ENCODE measurements at places on chromosomes 13 and 19.

DNA sequence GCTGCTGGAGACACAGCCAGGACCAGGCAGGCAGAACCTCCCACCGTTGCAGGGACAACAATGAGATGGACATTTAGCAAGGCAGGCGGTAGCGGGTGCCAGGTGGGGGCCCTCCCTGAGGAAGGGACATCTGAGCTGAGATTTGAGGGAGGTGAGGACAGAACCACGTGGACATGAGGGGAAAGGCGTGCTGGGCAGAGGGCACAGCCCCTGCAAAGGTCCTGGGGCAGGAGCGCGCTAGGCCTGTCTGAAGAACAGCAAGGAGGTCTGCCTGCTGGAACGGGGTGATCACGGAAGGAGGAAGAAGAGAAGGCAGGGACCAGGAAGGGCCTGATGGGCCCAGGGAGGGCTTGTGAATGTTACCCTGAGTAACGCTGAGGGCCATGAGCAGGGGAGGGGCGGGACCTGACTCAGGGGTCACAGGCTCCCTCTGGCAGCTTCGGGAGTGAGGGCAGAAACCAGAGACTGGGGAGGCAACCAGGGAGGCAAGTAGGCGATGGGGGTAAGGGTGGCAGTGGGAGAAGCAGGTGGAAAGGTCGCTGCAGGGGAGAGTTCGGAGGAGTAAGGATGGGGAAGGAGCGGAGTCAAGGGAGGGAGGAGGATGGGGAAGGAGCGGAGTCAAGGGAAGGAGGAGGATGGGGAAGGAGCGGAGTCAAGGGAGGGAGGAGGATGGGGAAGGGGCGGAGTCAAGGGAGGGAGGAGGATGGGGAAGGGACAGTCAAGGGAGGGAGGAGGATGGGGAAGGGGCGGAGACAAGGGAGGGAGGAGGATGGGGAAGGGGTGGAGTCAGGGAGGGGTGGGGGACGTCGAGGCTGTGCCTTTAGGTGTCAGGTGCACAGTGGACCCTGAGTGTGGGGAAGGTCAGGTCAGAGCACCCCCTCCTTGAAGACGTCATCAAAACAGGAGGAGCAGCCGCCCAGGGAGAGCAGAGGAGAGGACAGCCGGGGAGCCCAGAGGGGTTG is 15.7 kb upstream of the B3GNT3 start:
- peak; percentile 96 for DNase-seq

DNA sequence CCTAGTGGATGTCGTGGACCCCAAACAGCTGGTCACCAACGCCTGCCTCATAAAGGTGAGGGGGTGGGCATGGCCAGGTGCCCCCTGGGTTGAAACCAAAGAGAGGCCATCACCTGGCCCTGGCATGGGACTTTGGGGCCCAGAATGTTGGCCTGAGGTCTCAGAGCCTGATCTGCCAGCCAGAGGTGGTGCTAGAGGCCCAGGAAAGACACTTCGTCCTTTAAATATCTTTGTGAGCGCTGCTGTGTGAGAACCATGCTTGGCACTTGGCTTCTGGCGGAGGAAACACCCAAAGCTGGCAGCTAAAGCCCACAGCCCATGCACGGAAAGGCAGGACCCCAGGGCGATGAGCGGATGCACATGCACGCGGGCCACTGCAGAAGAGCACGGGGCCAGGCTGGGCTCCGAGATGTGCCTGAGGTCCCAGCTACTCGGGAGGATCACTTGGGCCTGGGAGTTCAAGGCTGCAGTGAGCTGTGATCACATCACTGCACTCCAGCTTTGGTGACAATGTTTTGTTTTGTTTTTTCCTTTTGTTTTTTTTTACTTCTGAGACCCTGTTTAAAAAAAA is 4.3 kb upstream of the ADM5 start:
- peak; percentile 51 for DNase-seq

GRCh38 chr19:4185413-4186086 is 3.1 kb downstream of the ANKRD24 start:
- no peak for DNase-seq

DNA sequence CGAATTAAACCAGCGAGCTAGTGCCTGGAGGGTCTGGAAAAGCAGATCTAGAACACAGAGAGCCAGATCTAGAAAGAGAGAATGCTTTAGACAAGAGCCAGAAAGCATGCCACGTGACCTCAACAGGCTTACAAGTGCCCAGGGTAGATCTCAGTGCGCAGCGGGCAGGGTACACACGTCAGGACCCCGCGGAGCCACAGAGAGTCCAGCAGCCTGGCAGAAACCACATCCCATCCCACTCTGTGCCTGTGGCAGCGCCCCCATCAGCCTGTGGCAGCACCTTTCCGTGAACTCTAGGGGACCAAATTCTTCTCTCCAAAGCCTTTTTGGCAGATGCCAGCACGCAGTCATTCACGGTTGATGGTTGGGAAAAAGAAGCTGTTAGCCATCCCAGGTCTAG is 5.9 kb downstream of the ARHGEF1 start:
- DNase-seq: no peak

DNA sequence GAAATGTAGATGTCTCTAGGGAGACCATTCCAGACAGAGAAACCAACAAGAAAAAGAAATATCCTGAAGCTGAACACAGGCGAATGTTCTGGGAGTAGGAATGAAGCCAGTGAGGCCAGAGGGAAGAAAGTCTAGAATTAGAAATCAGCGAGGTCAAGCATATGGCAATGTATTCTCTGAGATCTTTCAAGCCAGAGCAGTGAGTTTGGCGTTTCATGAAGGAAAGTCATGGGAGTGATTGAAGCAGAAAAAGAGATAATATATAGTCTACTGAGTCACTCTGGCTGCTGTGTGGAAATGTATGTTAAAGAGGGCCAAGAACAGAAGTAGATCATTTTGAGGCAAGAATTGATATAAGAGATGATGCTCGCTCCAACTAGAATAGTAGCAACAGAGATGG is 576.0 kb downstream of the PCDH17 start:
- no peak for DNase-seq

GRCh38 chr13:76942363-76942762 is 5.9 kb upstream of the ACOD1 start:
- no peak for DNase-seq

DNA sequence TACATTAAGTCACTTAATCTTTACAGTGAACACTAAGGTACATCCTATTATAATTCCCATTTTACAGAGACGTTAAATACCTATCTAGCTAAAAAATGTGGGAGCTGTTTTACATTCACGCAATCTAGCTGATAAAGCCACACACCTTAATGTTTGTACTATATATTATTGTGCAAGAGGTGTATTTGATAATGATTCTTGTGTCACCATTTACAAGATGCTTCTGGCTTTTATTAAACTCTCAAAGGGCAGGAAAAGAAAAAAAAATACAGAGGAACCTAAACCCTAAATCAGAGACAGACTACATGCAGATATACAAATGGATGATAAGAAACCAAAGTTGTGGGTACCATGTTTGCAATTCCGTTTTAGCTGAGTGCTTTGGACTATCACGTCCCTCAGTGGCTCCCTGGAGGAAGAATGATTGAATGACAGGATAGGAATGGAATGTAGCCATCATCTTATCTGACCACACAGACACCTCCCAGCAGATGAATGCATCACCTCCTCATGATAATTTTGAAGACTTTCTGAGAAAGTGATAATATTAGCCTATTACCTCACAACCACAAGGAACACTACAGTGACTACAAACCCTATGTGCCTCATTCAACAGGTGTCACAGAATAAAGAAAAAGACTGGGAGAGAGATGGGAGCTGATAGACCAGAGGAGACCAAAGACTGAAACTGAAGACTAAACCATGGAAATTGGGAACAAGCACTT is 230.5 kb upstream of the SERP2 start:
- no peak for DNase-seq

DNA sequence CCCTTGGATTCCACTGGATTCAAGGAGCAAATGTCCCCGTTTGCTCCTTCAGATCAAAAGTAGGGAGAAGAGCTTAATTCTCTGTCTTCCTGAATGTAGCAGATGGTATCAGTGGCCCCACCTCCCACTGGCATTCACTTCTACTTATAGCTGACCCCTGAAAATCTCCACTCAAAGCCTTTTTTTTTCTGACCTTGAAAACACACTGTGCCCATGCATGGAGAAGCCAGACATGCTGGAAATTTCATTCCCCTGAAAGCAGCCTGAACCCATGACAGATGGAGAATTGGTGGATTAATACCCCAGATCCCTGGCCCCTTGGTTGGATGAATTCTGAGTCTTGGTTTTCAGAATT is 76.6 kb upstream of the UBAC2 start:
- DNase-seq: no peak

DNA sequence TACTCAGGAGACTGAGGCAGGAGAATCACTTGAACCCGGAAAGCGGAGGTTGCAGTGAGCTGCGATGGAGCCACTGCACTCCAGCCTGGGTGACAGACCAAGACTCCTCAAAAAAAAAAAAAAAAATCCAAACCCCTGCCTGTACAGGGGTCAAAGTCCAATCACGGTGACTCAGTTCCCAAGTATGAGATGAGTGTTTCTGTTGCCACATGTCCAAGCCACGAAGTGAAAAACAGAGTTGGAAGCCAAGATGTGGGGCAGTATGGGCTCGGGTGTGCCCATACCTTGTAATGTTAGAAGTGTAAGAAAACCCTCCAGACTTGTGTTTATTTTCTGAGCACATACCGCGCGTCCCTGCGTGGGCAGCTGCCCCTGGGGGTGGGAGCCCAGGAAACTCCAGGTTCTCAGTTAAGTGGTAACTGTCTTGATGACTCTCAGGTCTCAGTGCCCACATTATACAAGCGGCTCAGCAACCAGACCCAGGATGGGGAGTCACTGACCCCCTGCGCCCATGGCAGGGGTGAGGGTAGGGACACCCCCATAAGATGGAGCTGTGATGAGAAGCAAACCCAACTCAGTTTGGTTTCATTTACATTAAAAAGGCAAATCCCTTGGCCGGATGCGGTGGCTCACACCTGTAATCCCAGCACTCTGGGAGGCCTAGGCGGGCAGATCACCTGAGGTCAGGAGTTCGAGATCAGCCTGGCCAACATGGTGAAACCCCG is 1.2 kb upstream of the GPX4 start:
- DNase-seq: no peak

GRCh38 chr13:102487330-102487729 is 85.5 kb upstream of the FGF14 start:
- DNase-seq: no peak

- DNase-seq: no peak
Measured at GRCh38 chr19:33486936-33487811, 34.4 kb downstream of the PEPD start.

- DNase-seq: peak; percentile 91
Measured at GRCh38 chr19:43699506-43700394, 16.1 kb upstream of the IRGC start.

DNA sequence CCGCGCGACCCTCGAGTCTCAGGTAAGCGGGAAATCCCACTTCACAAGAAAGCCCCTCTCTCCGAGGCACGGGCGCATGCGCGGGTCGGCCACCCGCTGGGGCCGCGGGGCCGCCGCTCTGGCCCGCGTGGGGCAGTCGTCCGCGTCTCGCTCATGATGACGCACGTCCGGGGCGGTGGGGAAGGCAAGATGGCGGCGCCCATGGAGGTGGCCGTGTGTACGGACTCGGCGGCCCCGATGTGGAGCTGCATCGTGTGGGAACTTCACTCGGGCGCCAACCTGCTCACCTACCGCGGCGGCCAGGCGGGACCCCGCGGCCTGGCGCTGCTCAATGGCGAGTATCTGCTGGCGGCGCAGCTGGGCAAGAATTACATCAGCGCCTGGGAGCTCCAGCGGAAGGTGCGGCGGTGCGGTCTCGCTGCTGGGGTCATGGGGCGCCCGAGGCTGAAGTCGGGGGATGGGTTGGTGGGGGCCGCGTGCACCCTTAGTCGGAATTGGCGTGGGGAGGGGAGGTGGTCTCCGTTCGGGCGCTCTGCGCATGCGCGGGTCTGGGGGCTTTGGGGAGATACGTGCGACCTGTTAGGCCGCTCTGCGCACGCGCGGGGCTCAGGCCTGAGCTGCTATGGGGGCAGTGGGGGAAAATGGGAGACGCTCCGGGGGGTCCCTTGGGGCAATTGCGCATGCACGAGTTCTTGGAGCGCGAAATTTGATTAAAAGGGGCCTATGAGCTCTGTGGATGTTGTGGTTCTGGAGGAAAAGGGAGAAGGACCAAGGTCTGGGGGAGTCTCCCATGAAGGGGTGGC is at the start of gene WDR18:
Gene WDR18 (plus strand): TSS at position 181 of the 803 bp plus-strand sequence. CDS start 9 bp downstream, at position 190.
- peak; percentile 99 for DNase-seq

DNA sequence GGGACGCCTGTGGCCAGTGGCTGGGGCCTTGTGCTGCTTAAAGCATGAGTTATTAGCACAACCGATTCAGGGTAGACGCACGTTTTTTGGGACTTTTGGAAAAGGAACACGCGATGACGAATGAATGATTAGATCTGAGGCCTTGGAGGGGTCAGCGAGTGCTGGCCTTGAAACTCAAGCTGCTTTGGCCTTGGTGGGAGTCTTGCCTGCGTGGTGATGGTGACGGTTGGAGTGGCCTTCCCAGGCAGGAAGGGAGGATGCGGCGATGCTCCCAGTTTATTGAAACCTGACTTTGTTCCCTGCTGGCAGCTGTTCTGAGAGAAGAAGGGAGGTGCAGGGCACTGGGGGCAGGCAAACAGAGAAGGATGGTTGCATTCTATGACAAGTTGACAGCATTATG is 63.1 kb upstream of the RNF113B start:
- no peak for DNase-seq

- peak; percentile 86 for DNase-seq
Measured at GRCh38 chr19:14433554-14434501, 722 bp downstream of the PKN1 start.

DNA sequence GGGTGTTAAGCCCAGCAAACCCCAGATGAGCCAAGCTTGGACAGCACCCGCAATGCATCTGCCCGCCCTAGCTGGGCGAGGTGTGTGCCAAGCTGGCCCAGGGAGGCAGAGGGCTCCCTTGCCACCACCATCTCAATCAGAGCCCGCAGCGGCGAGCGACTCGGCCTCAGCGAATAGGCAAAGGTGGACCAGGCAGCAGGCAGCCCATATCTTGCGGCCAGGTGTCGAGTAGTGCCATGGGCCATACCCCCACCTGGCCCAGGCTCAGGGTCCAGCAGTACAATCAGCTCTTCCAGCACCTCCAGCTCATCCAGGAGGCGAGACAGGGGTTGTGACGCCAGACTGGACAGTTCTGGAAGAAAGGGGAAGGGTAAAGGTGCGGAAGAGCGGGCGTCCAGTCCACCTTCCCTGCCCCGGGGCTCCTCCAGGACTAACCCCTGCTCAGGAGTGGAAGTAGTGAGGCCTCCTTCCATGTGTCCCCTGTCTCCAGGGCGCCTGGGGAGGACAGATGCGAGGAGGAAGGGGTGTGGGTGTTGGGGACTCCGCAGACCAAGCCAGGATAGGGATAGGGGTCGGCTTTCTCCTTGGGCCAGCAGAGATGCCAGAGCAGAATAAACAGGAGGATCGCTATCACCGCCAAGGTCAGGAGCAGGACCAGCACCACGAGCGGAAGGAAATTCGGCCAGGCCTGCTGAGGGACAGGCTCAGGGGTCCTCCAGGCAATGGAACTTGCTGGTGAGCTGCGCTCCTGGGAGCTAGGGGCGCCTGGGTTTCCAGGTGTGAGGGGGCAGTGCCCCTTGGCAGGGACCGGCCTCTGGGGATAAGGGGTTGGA is 2.8 kb downstream of the IGFLR1 start:
- peak; percentile 72 for DNase-seq

Measured in H7 (cell line).